Activated CD4-positive, alpha-beta memory T cell treated with anti-CD3 and anti-CD28 coated beads, Interleukin-2, amount 10 ng/mL, durations not matched to agents 7 days and 5 days (primary cell): ENCODE measurements at places on chromosomes 2 and 18. TPM values are rescaled to one million over a fixed set of nuclear protein-coding genes. Genes with fewer than 3 reads are reported as not detected.

The DUSP2 gene
- 42.5 TPM for total RNA-seq

The CD8A gene
- total RNA-seq: 4.8 TPM

GRCh38 chr2:70381821-70382220 is 80.0 kb upstream of the FAM136A start:
- H3K4me3 ChIP-seq: no peak overlapping the region
- H3K27ac ChIP-seq: no peak overlapping the region
- no peaks in the 10 kb centered on the region for H3K36me3 ChIP-seq
- H3K4me1 ChIP-seq: no peaks in the 10 kb centered on the region
- DNase-seq: no peak

GRCh38 chr2:160408173-160408958 is 85.2 kb downstream of the RBMS1 start:
- H3K27ac ChIP-seq: peak overlapping the region; percentile 69
- peak overlapping the region; percentile 85 for H3K4me3 ChIP-seq
- H3K27me3 ChIP-seq: peaks cover 3% of the 10 kb centered on the region

DNA sequence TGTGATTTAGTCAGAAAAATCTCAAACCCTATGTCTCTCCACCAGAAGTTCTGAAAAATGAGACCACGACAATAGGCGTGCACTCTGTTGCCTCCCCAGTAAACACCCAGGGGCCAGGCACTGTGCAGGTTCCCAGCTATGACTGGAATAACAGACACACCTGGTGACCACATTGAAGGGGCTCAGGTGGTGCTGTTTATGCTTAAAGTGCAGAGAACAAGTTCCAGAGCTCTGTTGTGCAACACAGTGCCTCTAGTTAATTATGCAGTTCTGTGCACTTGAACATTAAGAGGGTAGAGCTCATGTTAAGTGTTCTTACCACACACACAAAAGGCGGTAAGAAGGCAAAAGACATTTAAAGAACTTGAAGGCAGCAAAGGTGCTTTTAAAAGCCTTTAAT is 52.6 kb upstream of the AFF3 start:
- H3K4me3 ChIP-seq: no peak overlapping the region
- H3K4me1 ChIP-seq: no peaks in the 10 kb centered on the region
- DNase-seq: no peak
- H3K27ac ChIP-seq: no peak overlapping the region
- H3K36me3 ChIP-seq: no peaks in the 10 kb centered on the region
